NCI-H2029 (cell line): ENCODE measurements at places on chromosomes 1 and 21.
A peak's percentile ranks its signal among the peaks of the same experiment; 100 is the strongest.

DNA sequence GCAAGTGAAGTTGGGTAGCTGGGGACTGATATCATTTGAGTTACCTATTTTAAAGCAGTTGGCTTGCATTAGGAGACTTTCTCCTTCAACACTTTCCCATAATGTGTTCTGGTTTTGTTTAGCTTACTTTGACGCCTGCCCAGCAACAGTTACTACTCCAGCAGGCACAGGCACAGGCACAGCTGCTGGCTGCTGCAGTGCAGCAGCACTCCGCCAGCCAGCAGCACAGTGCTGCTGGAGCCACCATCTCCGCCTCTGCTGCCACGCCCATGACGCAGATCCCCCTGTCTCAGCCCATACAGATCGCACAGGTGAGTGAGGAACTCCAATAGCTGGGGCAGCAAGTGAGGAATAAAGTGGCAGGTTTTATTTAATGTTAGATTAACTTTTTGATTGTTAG lies 144.3 kb downstream of the CD247 start:
- no peak for DNase-seq

GRCh38 chr1:101928829-101929228 lies 67.9 kb downstream of the OLFM3 start:
- no peak for DNase-seq

DNA sequence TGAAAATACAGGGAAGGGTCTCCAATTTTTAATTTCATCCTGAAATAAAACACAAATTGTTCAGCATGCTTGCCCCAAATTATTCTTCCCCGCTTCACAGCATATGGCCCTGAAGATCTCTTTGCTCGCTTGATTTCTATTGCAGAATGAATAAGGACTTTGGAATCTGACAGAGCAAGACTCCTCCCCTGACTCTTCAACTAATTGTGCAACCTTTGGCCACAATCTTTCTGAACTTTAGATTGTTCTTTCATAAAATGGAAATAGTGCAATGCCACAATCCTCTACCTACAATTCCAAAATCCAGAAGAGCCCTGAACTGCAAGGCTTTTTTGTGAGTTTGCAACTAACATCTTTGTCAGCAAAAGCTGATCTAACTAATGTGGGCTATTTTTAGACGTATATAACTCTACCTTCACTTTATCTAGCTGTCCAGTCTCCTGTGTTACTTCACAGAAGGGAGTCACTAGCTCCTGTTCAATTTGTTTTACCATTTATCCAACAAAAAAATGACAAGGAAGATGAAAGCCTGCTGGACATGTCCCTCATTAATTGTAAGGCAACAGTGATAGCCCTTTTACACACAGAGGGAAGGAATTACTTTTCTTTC lies 13.4 kb downstream of the RNASEL start:
- DNase-seq = no peak

- DNase-seq = no peak
These were observed 24.6 kb upstream of the RAP1GAP start for GRCh38 chr1:21693732-21694131.

DNA sequence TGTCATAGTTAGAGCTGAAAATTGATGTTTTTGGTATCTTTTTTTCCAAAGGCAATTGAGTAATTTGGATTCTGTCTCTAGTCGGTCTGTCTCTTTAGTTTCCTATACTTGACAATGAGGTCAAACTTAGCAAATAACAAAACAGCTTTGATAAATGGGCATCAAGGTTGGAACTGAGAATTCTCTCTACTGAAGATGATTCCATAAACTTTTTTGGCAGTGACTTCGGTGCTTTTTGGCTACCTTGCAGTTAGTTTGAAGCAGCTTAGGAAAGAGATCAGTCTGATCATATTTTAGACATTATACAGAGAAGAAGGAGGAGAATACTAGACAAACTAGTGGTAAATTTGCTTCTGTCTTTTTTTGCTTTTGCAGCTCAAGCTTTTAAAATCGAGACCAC lies 559 bp downstream of the VCAM1 start:
- DNase-seq = no peak

DNA sequence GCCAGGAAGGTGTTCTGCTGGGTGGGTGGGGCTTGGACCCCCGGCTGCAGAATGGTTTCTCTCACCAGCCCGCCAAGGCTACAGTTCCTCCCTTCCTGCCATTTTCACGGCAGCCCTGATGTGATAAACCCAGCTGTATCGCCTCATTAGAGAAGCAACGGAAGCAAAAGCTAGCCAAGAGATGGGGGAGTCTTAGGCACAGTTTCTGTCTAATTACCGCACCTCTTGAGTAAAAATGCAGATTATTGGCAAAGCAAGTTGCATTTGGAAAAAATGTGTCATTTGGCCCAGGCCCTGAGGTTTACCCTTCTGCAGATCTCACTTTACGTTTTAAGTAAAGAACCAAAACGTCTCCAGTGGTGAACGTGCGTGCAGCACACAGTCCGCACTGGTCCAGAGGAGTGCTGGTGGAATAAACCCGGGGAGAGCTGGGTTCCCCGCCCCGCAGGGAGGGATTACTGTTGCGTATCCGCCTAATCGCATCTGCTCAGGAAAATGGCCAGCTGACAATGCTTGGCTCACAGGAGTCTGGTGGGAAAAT lies 109.9 kb downstream of the GALNT2 start:
- peak; percentile 27 for DNase-seq

- DNase-seq = no peak
These were observed 1.8 kb downstream of the RD3 start for GRCh38 chr1:211490038-211490678.

GRCh38 chr1:103187673-103188072 lies 79.4 kb upstream of the COL11A1 start:
- no peak for DNase-seq

GRCh38 chr1:227903061-227903521 lies 44.6 kb downstream of the WNT9A start:
- no peak for DNase-seq

DNA sequence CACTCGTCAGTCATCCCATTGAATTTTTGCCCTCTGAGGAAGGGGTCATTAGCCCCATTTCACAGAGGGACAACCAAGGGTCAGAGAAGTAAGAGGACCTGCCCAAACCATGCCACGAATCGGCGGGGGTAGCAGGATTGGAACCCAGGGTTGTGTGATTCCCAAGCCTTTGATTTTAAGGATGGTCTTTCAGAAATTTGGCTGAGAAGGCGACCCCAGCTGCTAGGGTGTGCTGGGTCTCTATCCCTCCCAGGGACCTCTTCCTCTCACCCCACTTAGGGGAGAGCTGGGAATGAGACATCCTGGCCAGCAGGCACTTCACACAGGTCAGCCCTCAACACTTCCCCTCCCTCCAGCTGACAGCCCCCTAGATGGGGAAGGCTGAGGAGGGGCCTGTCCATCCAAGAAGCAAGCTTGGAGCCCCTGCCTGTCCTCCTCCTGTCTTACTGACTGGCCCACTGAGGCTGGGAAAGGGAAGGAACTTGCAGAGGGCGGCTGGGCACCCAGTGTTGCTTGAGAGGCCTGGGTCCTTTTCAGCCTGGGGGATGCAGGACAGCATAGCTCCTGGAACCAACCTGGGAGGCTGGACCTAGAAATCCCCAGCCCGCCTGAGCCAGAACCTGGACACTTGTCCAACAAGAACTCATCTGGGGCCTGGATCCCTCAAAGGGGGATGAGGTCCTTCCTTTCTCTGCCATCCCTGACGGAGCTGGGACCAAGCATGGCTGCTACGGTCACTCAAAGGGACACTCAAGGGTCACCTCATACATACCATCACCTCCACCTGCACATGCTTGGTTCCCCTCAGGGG lies 1.7 kb downstream of the SDC3 start:
- no peak for DNase-seq

- no peak for DNase-seq
These were observed 33.5 kb downstream of the GPA33 start for GRCh38 chr1:167056529-167057231.

GRCh38 chr1:198544265-198544664 lies 3.8 kb upstream of the ATP6V1G3 start:
- DNase-seq = no peak

DNA sequence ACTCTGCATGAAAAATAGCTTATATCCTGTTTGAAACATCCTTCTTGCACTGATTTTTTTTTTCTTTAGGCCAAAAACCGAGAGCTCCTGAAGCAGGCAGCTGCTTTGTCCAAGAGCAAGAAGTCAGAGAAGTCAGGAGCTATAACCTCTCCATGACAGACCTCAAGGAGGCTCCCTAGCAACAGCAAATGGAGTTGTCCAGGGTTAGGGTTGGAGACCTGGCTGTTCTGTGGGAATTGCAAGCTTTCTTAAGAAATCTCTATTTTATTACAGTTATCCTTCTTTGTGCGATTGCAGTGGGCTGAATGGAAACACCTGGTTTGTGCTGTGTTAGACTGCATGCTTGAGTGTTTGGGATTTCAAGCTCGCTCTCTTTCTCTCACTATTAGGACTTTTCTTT lies 12.6 kb upstream of the STX12 start:
- no peak for DNase-seq
